ENCODE measurements at places on chromosomes 5 and 9.
A peak's percentile ranks its signal among the peaks of the same experiment; 100 is the strongest.

DNA sequence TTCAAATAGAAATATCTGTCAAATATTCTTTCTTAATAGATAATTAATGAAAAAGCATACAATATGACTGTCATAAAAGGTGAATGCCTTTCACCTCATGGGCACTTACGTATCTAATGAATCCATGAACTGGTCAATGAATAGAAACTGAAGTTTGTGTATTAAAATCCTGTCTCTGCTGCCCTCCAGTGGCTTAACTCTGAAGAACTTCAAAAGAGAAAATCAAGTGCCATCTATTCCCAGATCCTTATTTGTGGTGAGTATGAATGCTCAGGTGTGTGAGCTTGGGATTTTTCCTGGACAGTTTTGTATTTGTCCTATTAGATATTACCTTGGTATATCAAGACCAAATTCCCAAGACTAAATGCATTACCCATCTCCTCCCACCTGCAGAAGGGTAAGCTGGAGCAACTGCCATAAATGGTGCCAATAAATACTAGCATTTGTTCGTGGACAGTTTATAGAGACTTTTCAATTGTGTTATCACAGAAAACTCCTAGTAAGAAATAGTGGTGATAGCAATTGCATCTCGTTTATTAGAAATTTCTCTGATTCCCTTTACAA lies 44.0 kb upstream of the SVEP1 start:
- peak; percentile 25 for DNase-seq

GRCh38 chr5:3025392-3025791 lies 273.9 kb upstream of the IRX2 start:
- DNase-seq, result no peak

DNA sequence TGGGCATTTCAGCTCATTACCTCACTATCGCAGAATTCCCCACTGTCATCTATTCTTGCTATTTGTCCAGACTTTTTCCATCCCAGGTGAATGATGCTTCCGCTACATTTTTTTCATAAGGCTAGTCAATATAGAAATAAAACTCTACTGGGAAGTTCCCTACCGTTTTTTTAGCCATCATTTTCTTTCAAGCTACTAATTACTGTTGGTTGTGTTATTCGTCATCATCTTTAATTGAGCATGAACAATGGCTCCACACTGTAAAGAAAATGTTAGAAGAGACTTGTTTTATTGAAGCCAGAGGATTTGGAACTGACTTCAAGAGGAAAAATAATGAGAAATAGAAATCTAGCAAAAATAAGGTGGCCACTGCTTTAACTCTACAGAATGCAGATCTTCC lies 265.0 kb downstream of the ZNF608 start:
- DNase-seq, result no peak

DNA sequence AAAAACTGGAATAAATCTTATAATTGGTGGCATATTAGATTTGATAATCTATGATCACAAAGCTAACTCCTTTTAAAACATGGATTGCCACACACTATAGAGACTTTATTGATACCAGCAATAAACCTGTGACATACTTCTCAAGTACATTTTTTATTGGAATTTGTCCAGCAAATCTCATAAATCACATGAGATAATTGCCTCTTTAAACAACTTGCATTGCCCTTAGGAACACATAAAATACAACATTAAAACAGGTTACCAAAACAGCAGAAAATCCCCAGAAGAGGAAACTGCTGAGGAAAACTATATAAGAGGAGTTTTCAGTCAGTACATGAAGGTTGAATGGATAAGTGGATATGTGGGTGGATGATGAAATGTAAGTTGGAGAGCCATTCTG lies 124.6 kb downstream of the SNCAIP start:
- no peak for DNase-seq

DNA sequence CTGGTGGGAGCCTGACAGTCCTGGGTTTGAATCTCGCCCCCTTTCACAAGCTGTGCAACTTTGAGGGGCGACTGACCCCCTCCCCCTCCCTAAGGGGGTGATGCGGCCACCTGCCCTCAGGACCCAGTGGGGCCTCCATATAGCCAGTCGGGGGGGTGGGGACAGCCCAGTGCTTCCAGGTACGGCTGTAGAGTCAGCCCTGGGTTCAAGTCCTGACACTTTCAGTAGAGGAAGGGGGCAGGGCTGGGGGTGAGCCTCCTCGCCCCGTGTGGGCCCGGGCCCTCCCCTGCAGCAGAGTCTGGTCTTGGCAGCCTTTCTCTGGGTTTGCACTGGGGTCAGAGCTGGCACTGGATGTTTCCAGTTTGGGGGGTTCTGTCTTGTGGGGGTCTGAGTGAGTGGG lies 216.3 kb downstream of the C9orf50 start:
- DNase-seq, result no peak

DNA sequence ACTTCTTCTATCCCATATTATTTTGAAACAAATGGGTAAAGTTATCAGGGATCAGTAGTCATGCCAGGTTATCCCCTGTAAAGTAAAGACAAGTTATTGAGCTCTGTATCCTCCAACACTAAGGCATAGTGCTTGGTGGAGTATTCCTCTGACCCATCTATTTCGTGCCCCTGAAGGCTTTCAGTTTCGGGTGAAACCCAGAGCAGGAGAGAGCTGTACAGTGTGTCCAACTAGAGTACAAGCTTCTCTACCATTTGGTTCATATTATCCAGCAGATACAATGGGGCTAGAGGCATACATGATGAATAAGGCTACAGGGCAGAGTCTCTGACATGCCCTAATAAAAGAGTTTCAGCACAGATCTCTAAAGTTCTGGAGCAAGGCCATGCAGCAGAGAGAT lies 3.2 kb upstream of the SLC22A4 start:
- no peak for DNase-seq

- no peak for DNase-seq
Observed at GRCh38 chr9:19976226-19976625, 187.4 kb upstream of the SLC24A2 start.

DNA sequence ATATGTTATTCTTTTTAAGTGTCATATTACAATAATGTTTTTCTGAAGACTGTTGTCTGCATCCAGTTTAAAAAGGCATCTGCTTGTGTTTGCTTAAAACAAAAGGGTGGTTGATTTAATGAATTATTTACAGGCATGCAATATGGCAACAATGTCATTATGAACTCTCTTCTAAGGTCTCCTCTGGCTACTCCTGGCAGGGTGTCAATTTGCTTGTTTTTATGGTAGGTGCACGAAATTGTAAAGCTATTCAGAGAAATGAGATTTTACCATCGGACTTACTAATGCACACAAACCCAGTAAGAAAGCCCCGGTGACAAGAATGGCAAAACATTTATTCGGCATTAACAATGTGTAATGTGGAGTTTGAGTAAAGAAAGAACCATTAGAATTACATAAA lies 539.8 kb upstream of the ZNF608 start:
- DNase-seq, result no peak

DNA sequence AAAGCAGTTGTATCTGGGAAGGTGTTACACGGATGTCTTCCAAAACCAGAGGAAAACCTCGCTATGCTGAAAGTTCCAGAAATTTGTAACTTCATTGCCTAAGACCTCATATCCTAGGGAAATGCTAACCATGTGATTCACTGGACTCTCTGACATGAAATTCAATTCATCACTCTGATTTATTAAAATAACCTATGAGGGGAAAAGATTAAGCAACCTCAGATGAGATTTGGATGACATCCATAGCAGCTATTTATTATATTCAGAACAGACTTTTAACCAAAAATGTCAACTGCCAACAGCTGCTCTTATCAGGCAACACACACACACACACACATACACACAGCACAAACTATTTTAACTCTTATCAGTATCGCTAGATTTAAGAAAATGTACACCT lies 1006.4 kb upstream of the CTNND2 start:
- DNase-seq, result no peak

DNA sequence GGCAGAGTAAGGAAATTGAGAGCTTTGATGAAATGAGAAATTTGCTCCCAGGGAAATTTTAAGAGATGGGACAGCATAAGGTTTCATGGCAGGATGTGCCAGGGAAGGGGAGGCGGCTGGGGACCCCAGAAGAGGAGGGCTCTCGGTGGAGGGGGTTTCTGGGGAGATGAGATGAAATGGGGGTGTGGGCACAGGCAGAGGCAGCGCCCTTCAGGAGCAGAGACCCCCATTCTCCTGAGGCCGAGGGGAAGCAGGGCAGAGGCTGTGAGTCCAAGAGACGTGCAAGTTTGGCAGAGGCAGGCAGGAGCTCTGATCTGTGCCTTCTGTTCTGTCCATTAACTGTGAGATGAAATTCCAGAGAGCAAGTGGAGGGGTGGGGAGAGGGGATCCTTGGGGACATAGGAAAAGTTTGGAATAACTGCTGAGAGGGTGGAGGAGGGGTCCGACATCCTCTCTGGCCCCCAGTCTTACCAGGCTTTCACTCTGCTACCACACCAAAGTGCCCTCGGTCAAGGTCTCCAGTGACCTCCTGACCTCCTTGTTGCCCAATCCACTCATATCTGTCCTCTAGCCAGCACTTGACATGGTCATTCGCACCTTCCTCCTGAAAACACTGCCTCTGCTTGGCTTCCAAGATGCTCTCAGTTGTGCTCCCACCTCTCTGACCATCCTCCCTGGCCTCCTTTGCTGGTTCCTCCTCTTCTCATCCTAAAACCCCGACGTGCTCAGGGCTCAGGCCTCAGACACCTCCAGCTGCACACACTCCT lies 108.1 kb upstream of the MVB12B start:
- DNase-seq, result no peak

GRCh38 chr5:176800024-176800423 lies 10.3 kb upstream of the UNC5A start:
- no peak for DNase-seq

DNA sequence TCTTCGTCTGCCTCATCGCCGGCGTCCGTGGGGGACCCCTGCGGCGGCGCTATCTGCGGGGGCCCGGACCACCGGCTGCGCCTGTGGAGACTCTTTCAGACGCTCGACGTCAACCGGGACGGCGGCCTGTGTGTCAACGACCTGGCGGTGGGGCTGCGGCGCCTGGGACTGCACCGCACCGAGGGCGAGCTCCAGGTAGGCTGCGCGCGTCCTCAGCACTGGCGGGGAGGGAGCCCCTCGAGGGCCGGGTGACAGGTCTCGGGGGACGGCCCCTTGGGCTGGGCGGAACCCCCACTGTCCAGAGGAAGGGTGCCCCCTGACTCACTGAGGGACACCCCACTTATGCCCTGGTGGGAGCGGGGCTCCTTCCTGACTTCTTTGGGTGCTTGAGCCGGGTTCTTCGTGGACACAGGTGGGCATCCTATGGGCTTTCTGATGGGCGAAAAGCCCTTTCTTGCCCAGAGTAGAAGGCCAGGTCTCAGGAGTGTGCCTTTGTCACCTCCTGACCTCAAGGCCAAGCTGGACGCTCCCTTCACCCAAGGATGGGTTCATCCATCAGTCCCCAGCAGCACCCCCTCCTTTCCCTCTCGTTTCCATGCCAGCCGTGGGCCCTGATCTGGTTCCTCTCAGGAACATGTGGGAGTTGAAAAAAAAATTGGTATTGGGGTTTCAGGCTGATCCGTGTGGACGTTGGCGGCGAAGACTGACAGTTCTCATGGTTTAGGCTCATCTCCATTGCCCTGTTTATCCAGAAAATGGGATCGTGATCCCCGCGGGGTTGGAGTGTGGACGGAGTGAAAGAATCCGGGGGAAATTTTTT lies 564 bp downstream of the SLC25A25 start:
- DNase-seq, result peak; percentile 42

- DNase-seq, result no peak
Observed at GRCh38 chr5:1112596-1113331, 901 bp upstream of the SLC12A7 start.

DNA sequence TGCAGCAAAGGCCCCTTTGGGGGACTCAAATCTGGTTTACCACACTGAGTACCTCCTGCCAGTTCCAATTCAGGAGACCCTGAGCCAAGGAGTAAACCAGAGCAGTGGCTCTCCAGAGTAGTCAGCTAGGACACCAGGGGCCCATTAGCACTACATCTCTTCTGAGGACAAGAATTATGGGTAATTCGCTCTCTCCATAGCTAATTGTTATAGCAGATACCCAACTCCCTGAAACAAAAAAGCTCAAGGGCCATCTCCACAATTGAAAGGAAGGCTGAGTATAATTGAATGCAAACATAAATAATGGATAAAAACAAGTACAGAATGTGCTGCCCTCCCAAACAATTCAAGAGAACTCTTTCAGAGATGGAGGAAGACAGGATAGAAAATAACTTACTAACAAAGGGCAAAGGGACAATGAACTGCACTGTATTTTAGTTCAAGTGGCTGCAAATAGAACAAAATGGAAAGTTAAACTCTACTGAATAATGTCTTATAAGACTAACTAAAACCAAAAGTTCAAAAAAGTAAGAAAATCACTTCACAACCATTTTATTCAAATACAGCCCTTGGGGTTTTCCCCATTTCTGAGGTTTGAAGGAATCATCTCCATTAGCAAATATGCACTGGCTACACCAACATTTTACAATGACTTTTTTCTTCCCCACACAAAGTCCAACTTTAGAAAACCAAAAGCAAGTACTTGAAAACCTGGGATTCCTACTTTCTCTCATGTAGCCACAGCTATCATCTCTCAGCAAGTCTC lies 118.8 kb downstream of the SIL1 start:
- DNase-seq, result no peak

GRCh38 chr9:110912419-110913291 lies 125.6 kb downstream of the LPAR1 start:
- DNase-seq, result no peak

- DNase-seq, result no peak
Observed at GRCh38 chr5:118882666-118883065, 105.7 kb downstream of the DTWD2 start.

DNA sequence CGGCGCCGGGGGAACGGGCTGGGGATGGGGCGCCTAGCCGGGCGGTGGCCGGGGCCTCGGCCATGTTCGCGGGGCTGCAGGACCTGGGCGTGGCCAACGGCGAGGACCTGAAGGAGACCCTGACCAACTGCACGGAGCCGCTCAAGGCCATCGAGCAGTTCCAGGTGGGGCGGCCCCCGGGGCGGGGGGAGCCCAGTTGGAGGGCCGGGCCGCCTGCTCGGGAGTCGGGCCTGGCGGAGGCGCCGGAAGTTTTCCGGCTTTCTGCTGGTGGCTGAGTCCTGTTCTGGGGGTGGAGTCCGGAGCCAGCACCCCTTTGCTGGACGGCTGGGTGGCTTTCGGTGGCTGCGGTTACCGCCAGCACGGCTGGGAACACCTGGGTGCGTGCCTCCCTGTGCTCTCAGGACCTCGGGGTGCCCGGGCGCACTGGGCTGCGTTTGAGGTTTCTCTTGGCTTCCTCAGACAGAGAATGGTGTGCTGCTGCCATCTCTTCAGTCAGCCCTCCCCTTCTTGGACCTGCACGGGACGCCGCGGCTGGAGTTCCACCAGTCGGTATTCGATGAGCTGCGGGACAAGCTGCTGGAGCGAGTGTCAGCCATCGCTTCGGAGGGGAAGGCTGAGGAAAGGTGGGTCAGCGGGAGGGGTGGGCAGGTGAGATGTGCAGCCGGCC lies 454 bp downstream of the NELFB start:
- no peak for DNase-seq

- no peak for DNase-seq
Observed at GRCh38 chr5:7039074-7039473, 325.8 kb downstream of the TENT4A start.

GRCh38 chr9:136361047-136361753 lies 2.3 kb downstream of the DNLZ start:
- DNase-seq, result no peak

DNA sequence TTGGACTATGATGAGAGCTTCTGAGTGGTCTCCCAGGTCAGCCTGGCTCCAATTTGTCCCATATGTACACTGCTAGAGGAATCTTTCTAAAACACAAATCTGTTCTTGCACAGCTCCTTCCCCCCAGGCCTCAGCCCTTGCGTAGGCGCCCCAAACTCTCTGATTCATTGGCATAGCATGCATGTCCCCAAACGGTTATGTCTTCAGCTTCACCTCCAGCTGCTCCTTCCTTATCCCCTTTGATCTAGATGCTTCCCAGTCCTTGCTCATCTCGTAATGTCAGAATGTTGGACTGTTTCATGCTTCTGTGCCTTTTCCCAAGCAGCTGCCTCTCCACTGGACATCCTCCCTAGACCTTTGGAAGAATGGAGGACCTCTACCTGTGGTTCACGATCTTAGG lies 60.1 kb upstream of the BASP1 start:
- no peak for DNase-seq

Measured in GM13976 (cell line).